ENCODE measurements at places on chromosomes 1 and 21. TPM values are rescaled to one million over a fixed set of nuclear protein-coding genes. Genes with fewer than 3 reads are reported as not detected.

The ST6GALNAC3 gene
- 2.5 TPM for total RNA-seq

The FAM131C gene
- total RNA-seq = under 0.01 TPM

The PTGS2 gene
- total RNA-seq = 162 TPM

The LINGO4 gene
- total RNA-seq = not detected

The TIE1 gene
- 9.2 TPM for total RNA-seq

The IL19 gene
- not detected for total RNA-seq

The RPS6KC1 gene
- 47.2 TPM for total RNA-seq

The DEPDC1 gene
- 3.0 TPM for total RNA-seq

The BRDT gene
- total RNA-seq = not detected

The RRAGC gene
- total RNA-seq = 30.6 TPM

The APOBEC4 gene
- total RNA-seq = not detected

The KCNE2 gene
- total RNA-seq = not detected

The NBPF4 gene
- not detected for total RNA-seq

The C1orf53 gene
- 2.4 TPM for total RNA-seq

The DR1 gene
- 40.4 TPM for total RNA-seq

The FAM110D gene
- not detected for total RNA-seq

The ZNF670 gene
- 2.2 TPM for total RNA-seq

The GSTM3 gene
- 138 TPM for total RNA-seq

The CDCA8 gene
- 0.30 TPM for total RNA-seq

The TCHH gene
- total RNA-seq = not detected

The IL22RA1 gene
- not detected for total RNA-seq
